A549 (cell line): ENCODE measurements at places on chromosomes 7 and 10.
A peak's percentile ranks its signal among the peaks of the same experiment; 100 is the strongest.

- DNase-seq = peak; percentile 78
Measured at GRCh38 chr7:101315336-101315735, 6.3 kb downstream of the IFT22 start.

DNA sequence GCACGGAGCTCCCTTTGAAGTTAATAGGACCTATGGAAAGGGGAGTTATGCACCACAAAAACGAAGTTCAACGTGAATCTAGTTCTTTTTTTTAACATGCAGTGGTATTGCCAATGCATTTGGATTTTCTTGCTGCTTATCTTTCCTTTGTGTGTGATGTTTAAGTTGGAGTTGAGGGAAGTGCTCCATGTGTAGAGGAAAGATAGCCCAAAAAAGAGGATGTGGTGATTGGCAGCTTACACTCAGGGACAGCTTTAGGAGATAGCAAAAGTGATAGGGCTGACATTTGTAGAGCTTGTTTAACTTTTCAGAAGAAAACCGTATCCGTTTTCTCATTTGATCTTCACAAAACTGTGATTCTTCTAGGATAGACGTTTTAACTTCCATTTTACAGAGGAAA is 101.3 kb downstream of the MDFIC start:
- no peak for DNase-seq

- no peak for DNase-seq
Measured at GRCh38 chr7:31683445-31684225, 3.4 kb upstream of the PPP1R17 start.

DNA sequence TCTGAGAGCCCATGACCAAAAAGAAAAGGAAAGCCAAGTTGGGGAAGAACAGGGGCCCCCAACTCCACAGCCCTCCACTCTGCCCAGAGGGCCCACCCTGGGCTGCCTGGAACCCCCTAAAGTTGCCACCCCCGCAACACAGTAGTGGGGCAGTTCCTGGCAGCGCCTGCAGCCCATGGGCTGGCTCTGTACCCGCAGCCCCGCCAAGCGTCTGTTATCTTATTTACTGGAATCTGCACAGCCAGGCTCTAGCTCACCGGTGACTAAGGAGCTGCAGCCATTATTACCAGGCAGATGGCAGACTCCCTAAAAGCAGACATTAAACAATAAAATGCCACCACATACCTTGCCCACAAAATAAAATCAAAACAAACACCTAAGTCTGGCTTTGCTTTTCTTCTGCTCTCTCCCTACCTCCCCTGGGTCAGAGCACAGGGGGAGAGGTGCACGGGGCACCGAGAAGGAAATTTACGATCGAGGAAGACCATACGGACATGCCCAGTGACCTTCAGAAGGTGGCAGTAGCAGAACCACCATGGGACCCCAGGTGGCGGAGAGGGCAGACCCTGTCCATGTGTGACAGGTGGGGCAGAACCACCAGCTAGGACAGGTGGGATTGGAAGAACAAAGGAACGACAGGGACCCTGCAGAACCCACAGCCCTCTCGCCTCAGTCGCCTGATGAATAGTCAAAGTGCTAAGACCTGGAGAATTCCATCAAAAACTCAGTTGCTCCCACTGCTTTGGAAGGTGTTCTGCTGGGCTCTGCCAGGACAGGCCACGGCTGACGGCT is 66.3 kb downstream of the PRKAG2 start:
- no peak for DNase-seq

- DNase-seq = no peak
Measured at GRCh38 chr10:133104963-133105640, 17.4 kb downstream of the ADGRA1 start.

- no peak for DNase-seq
Measured at GRCh38 chr7:123022576-123022975, 27.1 kb upstream of the TAS2R16 start.

DNA sequence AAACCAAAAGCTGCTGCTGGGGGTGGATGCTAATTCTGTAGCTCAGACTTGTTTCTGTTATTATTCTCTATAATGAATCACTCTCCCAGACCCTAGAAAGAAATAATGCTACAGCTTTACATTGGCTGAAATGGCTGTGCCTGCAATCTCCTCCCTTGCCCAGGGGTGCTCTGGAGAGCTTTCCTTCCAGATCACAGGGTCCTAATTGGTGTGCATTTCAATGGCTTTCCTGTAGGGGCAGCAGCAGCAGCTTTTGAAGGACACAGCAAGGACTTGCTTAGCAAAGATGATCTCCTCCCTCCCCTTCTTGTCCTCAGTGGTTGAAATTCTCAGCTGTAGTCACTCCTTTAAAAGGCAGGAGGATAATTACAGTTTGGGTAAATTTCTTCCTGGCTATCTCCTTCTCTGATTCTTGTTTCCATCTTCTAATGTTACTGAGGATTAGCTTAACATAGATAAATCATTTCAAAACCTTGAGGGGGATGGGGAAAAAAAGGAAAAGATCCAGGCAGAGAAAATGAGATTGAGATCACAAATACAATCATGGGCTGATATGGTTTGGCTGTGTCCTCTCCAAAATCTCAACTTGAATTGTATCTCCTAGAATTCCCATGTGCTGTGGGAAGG is 120.2 kb upstream of the CTTNBP2 start:
- peak; percentile 64 for DNase-seq

DNA sequence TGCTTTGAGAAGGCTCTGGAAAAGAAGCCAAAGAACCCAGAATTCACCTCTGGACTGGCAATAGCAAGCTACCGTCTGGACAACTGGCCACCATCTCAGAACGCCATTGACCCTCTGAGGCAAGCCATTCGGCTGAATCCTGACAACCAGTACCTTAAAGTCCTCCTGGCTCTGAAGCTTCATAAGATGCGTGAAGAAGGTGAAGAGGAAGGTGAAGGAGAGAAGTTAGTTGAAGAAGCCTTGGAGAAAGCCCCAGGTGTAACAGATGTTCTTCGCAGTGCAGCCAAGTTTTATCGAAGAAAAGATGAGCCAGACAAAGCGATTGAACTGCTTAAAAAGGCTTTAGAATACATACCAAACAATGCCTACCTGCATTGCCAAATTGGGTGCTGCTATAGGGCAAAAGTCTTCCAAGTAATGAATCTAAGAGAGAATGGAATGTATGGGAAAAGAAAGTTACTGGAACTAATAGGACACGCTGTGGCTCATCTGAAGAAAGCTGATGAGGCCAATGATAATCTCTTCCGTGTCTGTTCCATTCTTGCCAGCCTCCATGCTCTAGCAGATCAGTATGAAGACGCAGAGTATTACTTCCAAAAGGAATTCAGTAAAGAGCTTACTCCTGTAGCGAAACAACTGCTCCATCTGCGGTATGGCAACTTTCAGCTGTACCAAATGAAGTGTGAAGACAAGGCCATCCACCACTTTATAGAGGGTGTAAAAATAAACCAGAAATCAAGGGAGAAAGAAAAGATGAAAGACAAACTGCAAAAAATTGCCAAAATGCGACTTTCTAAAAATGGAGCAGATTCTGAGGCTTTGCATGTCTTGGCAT is 4.8 kb downstream of the IFIT2 start:
- no peak for DNase-seq

- DNase-seq = no peak
Measured at GRCh38 chr10:11168423-11169090, 150.9 kb downstream of the CELF2 start.

- no peak for DNase-seq
Measured at GRCh38 chr10:77415313-77415960, 222.2 kb downstream of the KCNMA1 start.
